ENCODE measurements at places on chromosomes 2 and 18.

- no peak for DNase-seq
These were observed 195.1 kb upstream of the LRP1B start for GRCh38 chr2:142325870-142326269.

- no peak for DNase-seq
These were observed 12.9 kb downstream of the CD226 start for GRCh38 chr18:69934601-69935265.

DNA sequence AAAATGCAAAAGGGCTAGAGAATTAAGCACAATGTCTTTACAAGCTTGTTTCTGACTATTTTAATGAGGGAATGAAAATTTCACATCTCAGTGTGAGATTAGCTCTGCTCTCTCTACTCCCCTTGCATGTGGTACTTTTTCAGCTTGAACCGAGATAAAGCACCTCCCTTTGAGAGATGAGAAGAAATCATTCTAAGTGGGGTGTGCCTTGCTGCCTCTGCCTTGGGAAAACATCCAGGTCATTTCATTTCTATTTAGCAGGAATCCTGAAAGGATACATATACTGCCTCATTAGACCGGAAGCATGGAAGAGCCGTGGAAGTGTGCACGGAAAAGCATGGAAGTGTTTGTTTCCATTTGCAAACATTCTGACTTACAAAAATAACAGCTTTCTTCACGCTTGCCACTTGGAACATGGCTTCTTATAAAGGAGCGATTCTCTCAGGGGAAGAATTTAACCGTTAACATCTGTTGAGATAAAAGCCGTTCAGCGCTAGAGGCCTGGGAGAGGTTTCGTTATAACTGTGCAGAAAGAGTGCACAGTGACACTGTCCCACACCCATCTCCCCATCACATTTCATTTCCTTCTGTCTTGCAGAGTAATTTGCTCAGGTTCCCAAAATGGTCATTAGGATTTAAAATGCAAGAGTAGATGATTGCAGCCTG is 16.7 kb downstream of the NOSTRIN start:
- DNase-seq: no peak

- DNase-seq: no peak
These were observed 109.7 kb upstream of the SP3 start for GRCh38 chr2:174074831-174075230.

DNA sequence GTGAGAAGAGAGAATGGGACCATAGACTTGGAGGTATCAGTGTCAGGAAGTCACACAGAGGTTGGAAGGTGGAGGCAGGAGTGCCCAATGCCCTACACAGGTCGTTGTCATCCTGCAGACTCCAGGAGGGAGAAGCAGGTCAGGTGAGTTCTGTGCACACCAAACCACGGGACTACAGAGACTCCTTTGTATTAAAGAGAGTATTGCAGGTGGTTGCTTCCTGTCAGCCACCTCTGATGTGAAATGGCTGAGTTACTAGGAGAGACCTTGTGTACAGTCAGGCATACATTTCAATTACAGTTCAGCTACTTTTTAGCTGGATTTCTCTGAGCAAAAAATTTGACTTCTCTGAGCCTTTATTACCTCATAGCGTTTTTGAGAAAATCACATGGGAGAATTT is 51.6 kb downstream of the SPP2 start:
- no peak for DNase-seq

GRCh38 chr2:40210968-40211353 is 240.9 kb downstream of the SLC8A1 start:
- no peak for DNase-seq

DNA sequence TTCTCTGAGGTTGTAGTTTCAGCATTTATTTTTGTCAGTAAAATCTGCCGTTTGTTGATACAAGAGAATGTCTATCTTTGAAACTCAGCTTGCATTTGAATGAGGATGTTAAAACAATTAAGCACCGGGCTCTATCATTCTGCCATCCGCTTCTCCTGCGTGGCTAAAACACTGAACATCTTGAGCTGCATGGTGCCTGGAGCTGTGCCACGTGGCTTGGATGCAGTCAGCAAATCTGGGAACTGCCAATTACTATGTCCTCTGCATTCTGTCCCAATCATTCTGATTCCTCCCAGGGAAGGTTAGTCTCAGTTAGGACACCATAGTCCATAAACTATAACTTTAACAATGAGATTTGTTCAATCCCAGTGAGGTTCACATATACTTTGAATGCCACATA is 598.4 kb downstream of the FBXO15 start:
- DNase-seq: no peak

GRCh38 chr2:136235546-136235945 is 117.6 kb upstream of the CXCR4 start:
- no peak for DNase-seq

- no peak for DNase-seq
These were observed 17.3 kb upstream of the NEUROD1 start for GRCh38 chr2:181697571-181697970.

DNA sequence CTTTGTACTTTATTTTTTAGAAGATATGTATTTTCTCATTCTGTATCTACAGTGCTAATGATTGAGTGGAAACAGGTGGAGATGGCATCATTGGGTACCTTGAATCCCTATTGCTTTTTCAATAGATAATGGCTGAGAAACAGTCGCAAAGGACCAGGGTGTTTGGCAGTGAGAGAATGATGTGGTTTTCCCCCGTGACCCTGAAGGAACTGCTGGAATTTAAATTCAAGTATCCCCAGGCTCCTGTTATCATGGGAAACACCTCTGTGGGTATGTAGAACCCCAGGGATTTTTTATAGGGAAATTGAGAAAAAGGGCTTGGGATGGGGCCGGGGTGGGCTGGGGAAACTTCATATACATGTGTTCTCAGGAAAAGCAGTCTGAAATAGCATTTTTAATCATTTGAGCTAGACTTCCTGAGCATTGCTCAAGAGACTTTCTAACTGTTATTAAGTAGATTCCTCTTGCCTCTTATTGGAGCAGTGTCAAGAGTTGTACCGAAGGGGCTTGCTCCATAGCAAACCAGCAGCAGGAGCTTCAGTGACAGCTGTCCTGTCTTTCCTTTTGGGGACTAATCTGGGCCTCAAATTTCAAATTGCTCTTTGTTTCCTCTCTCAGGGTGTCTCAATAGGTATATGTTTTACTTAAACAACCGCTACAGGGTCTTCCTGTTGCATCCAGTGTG is 18.9 kb downstream of the AOX1 start:
- no peak for DNase-seq

DNA sequence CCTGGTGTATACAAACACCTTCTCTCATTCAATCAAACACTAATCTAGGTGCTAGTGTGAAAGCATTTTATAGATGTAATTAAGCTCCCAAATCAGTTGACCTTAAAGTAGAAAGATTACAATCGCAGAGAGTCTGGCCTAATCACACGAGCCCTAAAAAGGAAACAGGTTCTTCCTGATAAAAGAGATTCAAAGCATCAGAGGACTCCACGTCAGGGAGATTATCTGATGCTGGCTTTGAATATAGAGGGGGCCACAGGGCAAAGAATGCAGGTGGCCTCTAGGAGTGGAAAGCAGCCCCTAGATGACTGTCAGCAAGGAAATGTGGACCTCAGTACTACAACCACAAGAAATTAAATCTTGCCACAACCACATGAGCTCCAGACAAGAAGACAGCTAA is 28.2 kb upstream of the ZC3H15 start:
- no peak for DNase-seq

DNA sequence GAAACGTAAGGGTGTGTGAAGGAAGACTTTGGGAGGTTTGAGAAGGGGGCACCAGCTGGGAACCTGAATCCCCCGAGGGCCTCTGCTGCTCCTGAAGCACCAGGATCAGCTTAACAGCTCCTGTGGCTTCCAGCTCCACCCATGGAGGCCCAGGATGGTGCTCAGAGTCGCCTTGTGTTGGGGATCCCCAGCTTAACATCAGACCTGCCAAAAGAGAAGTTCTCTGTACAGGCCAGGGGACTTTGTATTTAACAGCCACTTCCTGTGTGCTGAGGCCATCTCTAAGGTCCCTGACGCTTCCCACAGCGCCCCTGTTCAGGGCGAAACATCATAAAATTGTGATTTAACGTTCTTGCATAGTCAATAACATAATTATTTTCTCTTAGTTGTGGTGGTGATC is 77.5 kb downstream of the NCK2 start:
- no peak for DNase-seq

DNA sequence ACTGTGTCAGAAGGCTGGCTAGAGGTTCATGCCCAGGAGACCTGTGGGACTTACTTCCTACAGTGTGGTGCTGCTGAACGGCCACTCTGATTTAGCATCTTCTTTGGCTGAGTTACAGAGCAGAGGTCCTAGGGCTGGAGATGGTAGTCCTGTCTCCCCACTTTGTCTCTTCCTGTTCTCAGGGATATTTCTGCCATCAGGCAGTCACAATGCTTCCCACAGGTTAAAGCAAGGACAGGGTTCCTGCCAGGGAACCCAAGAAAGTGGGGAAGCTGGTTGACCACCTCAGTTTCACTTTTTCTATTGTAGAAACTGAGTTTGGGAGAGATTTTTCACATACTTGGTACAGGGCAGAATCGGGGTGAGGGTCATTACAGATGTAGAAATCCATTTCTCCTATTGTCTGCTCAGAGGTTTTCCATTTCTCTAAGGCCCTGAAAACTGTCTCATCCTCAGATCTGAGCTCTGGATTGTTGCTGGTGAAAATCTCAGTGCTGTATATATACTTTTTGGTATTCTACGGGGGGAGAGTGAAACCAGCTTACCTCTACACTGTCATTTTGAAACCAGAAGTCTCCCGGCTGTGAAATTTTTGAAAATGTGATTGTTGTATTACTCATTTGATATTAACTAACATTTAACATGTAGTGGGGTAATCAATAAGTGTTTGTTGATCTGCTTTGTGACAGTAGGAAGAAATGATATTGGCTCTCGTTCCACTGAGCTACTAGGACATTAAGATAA is 37.0 kb upstream of the MEP1B start:
- no peak for DNase-seq

GRCh38 chr2:177551989-177552421 is 159.4 kb downstream of the AGPS start:
- peak; percentile 37 for DNase-seq

DNA sequence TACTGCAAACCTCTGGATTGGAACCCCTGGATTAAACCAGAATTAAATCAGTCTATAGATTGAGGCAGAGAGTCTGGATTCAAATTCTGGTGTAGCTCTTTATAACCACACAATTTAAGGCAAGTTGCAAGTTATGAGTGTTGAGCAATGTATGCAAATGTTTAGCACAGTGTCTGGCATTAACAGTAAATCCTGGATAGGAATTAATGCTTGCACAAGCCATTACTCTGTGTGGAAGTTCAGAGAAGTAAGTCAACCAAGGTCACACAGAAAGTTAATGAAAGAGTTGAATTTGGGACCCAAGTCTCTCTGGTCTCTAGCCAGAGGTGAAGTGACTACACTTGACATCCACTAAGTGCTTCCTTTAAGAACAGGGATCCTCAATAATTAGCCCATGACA is 2.0 kb upstream of the MARCO start:
- no peak for DNase-seq

- no peak for DNase-seq
These were observed 215.7 kb downstream of the TPGS2 start for GRCh38 chr18:36613069-36613468.

All from SHP77 (cell line).